ENCODE measurements at places on chromosomes 4 and X. TPM values are rescaled to one million over a fixed set of nuclear protein-coding genes. Genes with fewer than 3 reads are reported as not detected.

GRCh38 chr4:211033-211511 is 86.8 kb downstream of the ZNF718 start:
- no peak for DNase-seq

GRCh38 chr4:10056334-10057022 is 35.2 kb upstream of the SLC2A9 start:
- no peak for DNase-seq

NSG1 gene
- polyA plus RNA-seq = 2.5 TPM

GRCh38 chrX:37796805-37797204 is 16.9 kb downstream of the CYBB start:
- DNase-seq = no peak

GRCh38 chr4:109079201-109079600 is 223.3 kb downstream of the COL25A1 start:
- no peak for DNase-seq
